ENCODE measurements at places on chromosomes 7 and 10. TPM values are rescaled to one million over a fixed set of nuclear protein-coding genes. Genes with fewer than 3 reads are reported as not detected.

Gene CDC14C
- total RNA-seq = 0.17 TPM

Gene YKT6
- total RNA-seq = 93.5 TPM

Gene PLXNA4
- 3.6 TPM for total RNA-seq

Gene PAX4
- not detected for total RNA-seq

Gene ASIC3
- total RNA-seq = 0.17 TPM

Gene METTL27
- 36.6 TPM for total RNA-seq

Data from smooth muscle cell of trachea (primary cell).